ENCODE measurements at places on chromosomes 5 and 9.

DNA sequence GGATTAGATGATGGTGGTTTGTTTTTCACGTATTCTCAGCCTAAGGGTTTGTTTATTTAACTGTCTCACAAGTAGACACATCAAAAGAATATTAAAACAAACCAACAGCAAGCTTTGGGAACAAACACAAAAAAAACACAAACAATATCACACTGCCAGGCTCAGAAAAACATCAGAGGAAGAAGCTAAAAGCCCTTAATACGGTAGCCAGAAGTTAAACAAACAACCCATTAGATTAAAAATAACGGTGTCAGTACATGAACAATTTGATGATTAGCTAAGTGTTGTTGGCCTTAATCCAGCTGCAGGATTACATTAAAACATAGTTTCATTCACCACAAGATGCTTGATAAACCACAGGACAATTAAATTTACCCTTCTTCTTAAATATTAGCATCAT lies 15.9 kb upstream of the DMRT2 start:
- DNase-seq = no peak

GRCh38 chr5:127980843-127981242 lies 102.7 kb upstream of the SLC12A2 start:
- no peak for DNase-seq

DNA sequence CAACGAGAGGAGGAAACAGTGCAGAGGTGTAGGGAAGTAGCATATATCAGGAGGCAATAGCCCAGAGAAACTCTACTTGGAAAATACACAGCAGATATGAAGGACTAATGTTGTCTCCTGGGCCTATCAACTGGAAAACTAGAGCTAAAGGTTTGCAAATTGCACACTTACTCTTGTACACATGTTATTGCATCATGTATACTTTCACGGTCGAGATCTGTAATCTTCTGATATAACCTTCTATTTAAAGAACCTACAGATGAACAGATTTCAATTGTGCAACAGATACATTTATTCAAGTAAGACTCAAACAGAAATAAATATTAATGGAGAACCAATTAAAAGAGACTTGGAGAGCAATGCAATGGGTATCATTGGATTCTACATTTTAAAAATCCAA lies 256.3 kb upstream of the TMEM161B start:
- no peak for DNase-seq

DNA sequence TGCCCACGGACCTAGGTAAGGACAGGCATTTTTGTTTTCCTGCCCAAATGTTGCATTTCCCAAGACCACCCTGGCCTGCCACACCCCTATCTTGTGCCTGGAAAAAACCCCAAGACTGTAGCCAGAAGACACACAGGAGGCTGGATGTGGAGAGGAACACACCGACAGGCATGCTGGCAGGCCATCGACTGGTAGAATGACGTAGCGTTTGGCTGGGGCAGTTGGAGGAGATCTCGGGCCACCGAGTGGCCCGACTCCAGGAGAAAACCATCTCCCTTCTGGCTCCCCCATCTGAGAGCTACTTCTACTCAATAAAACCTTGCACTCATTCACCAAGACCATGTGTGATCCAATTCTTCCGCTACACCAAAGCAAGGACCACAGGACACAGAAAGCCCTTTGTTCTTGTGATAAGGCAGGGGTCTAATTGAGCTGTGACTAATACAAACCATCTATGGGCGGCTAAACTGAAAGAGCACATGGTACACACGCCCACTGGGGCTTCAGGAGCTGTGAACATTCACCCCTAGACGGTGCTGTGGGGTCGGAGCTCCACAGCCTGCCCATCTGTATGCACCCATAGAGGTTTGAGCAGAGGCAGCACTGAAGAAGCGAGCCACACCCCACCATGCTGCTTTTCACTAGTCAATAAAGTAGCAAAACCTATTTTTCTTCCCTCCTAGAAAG lies 38.9 kb upstream of the N4BP3 start:
- no peak for DNase-seq

DNA sequence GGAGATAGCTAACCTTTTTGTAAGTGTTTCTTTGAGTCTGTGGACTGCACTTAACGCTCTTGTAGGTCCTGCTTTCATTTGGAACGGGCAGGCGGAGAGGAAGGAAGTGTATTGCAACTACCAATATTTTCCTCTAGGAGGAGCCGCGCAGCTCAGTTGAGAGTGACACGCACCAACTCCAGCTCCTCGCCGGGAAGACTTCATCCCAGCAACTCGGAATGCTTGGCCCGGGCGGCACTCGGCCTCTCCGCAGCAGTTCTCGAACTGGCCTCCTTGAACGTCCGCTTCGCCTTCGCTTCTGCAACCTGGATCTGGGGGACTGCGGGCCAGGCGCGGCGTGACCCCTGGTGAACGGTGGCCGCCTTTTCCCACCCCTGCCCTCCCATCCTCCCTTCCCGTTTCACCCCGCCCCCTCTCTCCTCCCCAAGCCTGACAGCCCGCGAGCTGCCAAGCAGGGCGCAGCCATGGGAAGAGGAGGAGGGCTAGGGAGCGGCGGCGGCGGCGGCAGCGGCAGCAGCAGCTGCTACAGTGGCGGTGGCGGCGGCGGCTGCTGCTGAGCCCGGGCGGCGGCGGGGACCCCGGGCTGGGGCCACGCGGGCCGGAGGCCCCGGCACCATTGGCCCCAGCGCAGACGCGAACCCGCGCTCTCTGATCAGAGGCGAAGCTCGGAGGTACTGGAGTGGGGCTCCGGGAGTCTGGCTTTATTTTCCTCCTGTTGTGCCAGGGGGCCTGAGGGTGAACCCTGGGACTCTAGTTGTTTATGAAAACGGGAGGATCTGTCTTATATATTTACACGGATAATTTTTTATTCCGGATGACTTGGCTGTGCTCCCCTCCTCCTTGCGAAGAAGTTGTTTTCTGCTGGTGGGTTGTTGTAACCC lies at the start of gene GHR:
GHR (plus strand) TSS at position 155 of the 881 bp plus-strand sequence. CDS start 142,436 bp downstream, outside the sequence.
- DNase-seq = no peak

GRCh38 chr5:81825237-81825636 lies 74.3 kb upstream of the SSBP2 start:
- DNase-seq = no peak

GRCh38 chr9:31027678-31028077 lies 1356.8 kb upstream of the ACO1 start:
- no peak for DNase-seq

- DNase-seq = no peak
Observed at GRCh38 chr5:144142824-144143162, 27.7 kb downstream of the YIPF5 start.

- DNase-seq = no peak
Observed at GRCh38 chr5:154249826-154250225, 59.3 kb downstream of the GALNT10 start.

- no peak for DNase-seq
Observed at GRCh38 chr5:82259172-82259800, 18.9 kb downstream of the RPS23 start.

DNA sequence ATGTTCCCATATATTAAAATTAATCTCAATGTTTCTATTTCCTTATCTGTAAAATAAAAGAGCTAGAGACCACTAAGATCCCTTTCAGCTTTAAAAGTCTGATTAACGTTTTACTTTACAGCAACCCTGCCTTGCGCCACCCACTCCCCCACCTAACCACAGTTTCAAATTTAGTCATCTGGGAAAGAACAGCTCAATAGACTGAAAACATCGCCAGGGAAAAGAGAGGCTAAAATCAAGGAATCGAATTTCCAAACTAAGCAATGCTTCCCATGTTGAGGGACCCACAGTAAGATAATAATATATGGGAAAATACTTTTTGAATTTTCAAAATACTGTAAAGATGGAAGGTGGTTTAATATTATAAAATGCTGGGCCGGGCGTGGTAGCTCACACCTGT lies 6.6 kb downstream of the SAXO1 start:
- DNase-seq = no peak

GRCh38 chr5:61254969-61255555 lies 77.0 kb upstream of the ZSWIM6 start:
- DNase-seq = no peak

DNA sequence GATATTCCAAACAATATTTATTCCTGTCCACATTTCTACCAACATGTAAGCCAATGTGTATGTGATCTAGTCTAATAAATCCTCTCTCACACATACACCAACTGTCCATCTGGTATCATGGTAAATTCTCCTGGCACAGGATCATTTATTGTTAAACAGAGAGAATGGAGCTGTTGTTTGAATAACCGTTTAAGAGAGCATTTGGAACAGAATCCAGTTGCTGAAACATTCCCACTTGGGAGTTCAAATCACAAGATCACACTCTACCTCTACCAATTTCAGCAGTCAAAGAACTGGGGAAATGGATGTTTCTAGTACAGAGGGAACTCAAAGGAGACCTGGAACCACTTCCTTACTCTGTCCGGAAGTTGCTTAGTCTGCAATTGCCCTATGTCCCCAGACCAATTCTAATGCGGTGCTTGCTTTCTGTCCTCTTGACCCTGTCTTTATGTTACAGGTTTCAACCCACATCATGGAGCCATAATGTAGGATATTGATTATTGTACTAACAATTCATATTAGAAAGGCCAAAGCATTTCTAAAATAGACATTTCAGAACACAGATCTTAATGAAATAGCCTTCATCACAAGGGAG lies 488.4 kb downstream of the SEMA5A start:
- DNase-seq = no peak

DNA sequence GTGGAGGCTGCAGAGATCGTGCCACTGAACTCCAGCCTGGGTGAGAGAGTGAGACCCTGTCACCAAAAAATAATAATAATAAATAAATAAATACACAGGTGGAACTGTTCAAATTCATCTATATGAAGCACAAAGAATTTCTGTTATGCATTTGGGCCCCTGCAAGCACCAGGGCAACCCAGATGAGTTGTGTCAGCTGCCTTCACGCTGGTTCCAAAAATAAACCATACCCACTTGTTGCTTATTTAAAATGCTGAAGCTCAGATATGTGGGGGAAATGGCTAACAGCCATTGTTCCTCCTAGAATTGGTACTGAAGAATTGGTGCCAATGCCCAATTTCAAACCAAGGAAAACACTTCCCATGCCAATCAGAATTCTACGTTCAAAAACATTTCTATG lies 10.5 kb upstream of the C5orf15 start:
- no peak for DNase-seq

GRCh38 chr9:82105729-82106128 lies 117.2 kb downstream of the SPATA31D1 start:
- DNase-seq = no peak

- no peak for DNase-seq
Observed at GRCh38 chr5:16812911-16813310, 123.2 kb downstream of the MYO10 start.

DNA sequence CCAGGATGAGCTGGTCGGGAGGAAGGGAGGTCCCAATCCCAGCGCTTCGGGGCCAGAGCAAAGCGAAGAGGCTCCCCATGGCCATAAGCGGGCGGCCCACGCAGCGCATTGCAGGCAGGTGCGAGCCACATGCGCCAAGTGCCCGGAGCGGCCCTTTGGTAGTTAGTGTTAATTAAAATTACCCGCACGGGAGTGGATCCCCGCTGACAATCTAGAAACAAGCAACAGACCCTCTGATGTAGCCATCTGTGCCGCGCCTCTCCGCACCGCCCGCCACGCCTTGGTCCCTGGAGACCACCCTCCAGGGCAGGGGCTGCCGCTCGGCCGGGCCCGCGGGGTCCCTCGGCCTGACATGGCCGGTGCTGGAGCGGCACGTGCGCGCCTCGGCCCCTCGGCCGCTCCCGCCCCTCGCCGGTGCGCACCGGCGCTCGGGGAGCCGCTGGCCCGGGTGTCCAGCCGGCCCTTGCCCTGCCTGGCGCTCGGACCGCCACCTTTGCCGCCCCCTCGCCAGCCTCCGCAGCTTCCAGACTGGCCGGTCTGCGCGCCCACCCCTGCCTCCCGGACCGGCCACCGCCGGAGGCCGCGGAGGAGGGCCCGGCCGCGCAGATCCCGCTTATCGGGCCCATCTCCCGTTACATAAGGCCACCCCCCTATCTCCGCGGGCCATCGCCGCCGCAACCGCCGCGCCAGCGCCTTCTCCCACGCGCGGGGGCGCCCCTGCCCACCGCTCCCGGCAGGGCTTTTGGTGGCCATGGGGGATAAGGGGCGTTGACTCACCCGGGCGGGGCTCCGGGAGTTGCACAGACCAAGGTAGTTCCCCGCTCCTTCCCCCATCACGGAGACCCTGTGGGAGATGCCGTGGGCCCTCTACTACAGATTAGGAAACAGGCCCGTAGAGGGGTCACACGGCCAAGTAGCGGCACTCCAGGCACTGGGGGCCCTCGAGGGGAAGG lies 1.9 kb upstream of the IL13 start:
- no peak for DNase-seq

GRCh38 chr9:131366761-131367401 lies 27.0 kb upstream of the PRRC2B start:
- DNase-seq = no peak

DNA sequence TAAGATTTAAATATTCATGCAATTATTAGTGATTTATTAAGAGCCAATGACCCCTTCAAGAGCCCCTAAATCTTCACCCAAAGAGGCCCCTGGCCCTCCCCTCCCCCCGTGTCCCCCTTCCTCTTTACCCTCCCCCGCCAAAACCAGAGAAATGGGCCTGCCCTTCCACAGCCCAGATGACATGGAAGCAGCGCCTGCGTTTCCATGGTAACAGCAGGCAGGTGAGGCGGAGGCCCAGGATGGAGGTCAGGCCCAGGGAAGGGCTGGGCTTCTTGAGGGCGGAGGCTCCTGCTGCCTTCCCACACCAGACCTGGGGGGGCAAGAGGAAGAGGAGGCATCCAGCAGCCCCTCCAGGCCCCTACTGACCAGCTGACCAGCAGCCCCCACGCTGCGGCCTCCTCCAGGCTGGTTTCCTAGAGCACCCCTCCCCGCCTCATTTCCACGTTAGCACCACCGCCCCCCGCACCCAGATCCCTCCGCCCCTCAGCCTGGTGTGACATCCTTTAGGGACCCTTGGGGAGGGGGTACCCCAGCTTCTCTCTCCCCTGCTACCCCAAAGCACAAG lies 37.4 kb downstream of the UNC5A start:
- no peak for DNase-seq

DNA sequence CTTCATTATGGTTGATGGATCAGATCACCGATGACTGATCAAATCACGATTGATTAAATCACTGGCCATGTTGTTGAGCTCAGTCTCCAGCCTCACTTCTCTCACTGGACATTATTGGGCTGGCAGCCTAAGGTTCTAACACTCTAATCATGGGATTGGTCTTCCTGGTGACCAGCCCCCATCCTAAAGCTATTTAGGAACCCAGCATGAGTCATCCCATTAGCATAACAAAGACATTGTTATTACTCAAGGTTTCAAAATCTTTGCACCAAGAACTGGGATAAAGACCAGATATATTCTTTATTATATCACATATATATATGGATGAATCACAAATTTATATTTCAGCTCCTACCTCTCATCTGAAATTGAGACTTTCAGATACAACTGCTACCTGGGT lies 272.1 kb upstream of the IL12B start:
- no peak for DNase-seq
